Stimulated activated CD4-positive, alpha-beta T cell treated with anti-CD3 and anti-CD28 coated beads, Interleukin-15, amount 100 ng/mL, for 1 hour (primary cell): ENCODE measurements at places on chromosomes 1 and 21.

DNA sequence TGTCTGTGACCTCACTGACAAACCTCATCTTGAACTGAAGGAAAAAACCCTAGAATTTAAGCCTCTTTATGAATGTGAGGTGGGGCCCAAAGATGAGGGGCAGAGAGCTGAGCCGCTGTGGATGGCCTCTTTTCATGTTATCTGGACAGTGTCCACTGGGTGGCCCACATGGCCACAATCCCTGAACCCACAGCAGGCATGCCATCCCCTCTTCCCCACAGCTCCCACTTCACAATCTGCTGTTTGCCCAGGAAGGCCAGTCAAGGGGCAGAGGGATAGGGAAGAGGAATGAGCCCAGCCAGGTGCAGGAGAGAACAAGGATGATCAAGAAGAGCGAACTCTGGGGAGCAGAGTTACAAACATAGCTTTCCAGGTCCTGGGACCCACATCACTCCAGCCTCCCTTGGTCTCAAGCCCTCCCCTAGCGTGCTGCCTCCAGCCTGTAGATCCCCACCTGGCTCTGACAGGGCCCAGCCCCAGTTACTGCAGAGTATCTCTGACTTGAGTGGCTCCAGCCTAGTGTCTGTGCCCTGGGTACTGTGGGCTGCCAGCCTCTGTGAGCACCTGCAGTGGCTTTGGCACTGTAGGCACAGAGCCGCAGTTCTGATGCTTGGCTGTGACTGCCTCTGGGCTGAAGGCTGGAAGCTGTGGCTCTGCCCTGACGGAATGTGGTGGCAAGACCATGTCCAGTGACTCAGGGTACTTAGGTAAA is 1.9 kb upstream of the SLFNL1 start:
- no peak for DNase-seq

GRCh38 chr1:219805191-219805590 is 123.2 kb downstream of the SLC30A10 start:
- no peak for DNase-seq

GRCh38 chr21:44988607-44989536 is 49.0 kb downstream of the SLX9 start:
- no peak for DNase-seq

GRCh38 chr1:243230914-243231313 is 24.2 kb downstream of the CEP170 start:
- DNase-seq = no peak

GRCh38 chr1:107750364-107750959 is 214.5 kb downstream of the VAV3 start:
- no peak for DNase-seq

GRCh38 chr1:8494681-8495080 is 176.8 kb downstream of the SLC45A1 start:
- DNase-seq = no peak

- no peak for DNase-seq
Measured at GRCh38 chr1:60151311-60151710, 77.7 kb upstream of the C1orf87 start.

- DNase-seq = no peak
Measured at GRCh38 chr1:1620433-1621139, 5.3 kb downstream of the MIB2 start.

GRCh38 chr1:183633676-183634343 is 1.8 kb downstream of the ARPC5 start:
- no peak for DNase-seq

DNA sequence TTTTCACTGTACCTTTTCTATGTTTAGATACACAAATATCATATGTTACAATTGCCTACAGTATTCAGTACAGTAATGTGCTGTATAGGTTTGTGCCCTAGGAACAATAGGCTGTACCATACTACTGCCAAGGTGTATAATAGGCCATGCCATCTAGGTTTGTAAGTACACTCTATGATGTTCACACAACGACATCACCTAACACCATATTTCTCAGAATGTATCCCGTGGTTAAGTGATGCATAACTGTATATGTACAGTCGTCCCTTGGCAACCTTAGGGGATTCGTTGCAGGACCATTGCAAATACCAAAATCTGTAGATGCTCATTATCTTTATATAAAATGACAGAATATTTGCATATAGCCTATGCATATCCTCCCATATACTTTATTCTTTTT is 5.8 kb upstream of the SSR2 start:
- no peak for DNase-seq

DNA sequence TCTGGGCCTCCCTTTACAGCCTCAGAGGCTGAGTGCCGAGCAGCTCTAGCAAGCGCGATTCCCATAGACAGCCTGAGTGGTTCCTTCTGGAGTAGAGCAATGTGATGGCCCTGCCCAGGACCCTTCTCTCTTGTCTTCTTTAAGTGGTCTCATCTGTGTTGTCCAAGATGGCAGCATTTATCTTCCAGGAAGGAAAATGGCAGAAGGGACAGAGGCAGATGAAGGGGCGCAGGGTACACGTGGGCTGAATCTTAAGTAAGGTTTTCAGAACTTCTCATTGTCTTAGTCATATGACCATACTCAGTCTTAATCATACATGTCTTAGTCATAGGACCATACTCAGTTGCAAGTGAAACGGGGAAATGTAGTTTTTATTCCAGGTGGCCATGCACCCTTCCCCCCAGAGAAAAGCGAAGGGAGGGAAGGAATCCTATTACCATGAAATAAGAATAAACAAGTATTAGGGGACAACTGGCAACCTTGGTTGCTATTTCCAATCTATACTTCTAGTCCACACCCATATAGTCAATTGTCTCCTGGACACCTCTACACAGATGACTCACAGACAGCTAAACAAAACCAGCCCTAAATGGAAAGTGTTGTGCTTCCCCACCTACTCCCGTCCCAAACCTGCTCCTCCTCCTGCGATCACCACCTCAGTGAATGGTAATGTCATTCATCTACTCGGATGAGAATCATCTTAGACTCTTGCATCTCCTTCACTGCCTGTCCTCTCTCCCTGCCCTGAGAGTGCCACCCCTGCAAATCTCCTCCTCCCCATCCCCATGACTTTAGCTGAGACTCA is 13.3 kb downstream of the OVAAL start:
- no peak for DNase-seq

GRCh38 chr21:23718446-23719285 is 1888.6 kb downstream of the MRPL39 start:
- DNase-seq = no peak

- peak; percentile 28 for DNase-seq
Measured at GRCh38 chr1:89724369-89725010, 91.6 kb downstream of the LRRC8C start.

GRCh38 chr1:2214541-2215241 is 13.4 kb upstream of the SKI start:
- no peak for DNase-seq
